ENCODE measurements at places on chromosomes 12 and 14.
A peak's percentile ranks its signal among the peaks of the same experiment; 100 is the strongest.

DNA sequence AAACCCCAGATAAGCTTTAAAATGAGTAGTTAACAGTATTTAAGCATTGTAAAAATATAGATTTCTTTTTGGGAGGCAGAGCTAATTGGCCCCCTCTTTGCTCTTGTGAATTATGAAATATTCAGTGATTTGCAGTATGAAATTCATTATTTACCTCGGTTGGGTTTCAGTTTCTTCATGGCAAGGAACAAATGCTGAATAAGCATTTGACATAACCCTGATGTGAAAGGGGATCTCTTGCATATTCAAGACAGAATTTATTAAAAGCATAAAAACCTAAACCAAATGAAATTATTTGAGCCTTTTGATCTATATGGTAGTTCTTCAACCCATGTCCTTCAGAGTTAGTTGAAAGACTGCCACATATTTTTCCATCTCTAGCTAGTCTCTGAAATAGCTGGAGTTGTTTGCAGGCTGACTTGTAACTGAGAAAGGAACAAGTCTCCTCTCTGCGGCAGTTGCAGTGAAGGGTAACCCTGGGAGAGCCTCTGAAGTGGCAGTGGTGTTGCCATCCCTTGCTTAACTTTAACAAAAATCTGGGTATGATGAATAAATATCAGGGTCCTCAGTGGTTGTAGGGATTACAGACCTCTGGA is 690 bp downstream of the AKAP6 start:
- no peak for DNase-seq

GRCh38 chr12:38373784-38374183 is 57.2 kb downstream of the ALG10B start:
- DNase-seq: no peak

DNA sequence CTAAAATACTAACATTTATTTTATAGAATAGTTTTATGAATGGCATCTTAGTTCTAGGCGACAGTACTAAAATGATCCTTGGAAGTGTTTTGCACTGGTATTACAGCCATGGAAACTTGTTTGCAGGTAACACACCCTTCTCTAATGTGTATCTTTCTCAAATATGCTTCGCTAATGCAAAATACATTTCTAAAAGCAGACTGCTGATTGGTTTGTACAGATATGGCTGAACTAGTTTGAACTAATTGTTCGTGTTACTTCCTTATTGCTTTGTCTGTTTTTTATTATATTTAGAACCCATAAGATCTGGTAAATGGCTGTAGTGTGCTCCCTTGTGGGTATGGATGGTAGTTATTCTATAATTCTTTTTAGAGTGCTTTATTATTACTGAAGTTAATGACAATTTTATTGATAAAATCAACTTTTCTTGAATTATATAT is 53.0 kb downstream of the ATF7IP start:
- no peak for DNase-seq

DNA sequence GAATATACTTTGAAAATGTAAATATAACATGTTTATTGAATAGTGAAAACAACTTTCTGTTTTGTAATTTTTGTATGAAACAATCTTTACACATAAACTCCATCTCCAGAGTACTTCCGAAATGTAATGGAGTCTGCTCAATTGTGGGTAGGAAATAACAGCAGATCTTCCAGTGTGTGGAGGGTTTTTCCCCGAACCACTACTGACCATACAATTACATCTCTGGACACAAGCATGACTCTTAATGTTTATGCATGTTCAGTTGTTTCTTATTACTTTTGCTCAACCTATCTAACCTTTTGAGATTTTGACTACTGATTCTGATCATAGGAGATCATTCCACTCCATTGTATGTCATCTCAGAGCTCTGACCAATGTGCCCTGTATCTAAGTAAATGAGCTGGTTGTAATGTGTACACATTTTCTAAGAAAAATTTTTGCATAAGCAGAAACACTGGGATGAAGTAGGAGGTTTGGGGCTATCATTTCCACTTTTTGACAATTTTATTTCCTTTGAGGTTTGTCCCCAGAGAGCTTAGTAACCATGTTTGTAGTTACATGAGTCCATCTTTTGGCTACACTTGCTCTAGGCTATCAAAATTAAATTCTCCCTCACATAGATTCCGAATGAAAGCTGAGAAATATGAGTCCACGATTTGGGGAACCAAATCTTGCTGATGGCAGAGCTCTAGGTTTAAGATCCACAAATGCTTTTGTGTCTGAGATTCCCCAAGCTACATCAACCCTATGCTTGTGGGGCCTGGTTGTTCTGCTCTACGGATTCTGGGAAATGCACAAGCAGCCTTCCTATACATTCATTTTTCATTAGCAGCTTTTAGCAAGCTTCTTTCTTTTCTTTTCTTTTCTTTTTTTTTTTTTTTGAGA is 21.4 kb upstream of the CLEC4D start:
- DNase-seq: no peak

- DNase-seq: no peak
Observed at GRCh38 chr14:86057018-86057667, 527.2 kb downstream of the FLRT2 start.

- DNase-seq: no peak
Observed at GRCh38 chr14:72332046-72332445, 399.8 kb downstream of the RGS6 start.

DNA sequence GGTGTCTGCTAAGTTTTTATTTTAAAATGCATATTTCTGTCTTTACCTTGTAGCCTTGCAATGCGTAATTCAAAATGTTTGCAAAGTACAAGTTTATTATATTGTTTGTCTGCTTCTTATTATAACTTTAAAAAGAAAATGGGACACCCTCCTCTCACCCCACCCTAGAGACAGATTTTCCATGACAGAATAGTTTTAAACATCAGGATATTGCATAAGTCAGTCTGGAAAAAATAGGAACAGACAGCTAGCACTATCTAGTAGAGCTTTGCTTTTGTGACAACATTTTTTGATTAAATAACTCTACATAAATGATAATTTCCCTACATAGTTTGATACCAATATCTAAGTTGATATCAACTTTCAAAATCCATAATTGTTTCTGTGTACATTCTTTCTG is 71.3 kb downstream of the PDE3A start:
- DNase-seq: no peak

DNA sequence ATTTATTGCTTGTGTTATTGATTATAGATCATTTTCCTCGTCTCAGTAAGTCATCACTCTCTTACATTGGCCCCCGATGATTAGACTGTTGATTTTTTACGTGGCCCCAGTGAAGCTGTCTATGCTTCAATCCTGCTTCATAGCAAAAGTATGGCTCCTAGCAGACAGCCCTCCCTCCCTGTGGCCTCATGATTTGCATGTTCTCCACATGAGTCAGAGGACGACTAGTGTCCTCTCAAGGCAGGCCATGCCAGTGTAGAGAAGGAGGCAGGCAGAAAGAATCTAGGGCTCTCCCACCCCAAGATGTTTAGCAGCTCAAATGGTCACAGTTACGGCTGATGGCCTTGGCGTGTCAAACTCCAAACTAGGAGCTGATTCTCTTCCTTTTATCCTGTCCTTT is 59.6 kb downstream of the FIGNL2 start:
- DNase-seq: no peak

- DNase-seq: no peak
Observed at GRCh38 chr12:129202109-129202814, 349.0 kb downstream of the GLT1D1 start.

DNA sequence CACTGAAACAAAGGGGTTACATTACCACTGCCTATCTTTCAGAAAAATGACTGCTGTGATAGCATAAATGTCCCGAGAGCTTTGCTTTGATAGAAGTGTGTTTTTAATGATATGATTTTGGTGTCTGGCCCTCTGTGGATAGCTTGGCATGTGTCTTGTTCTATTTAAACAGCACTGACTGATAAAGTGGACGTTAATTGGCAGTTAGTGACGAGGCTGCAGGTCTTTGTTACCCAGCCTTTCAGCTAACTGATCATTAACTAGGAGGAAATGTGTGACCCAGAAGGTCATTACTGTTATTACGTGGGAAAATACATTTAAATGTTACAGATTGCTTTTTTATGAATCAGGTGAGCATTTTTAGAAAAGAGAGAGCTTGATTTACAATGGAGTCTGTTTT is 428.3 kb downstream of the DIO2 start:
- no peak for DNase-seq

DNA sequence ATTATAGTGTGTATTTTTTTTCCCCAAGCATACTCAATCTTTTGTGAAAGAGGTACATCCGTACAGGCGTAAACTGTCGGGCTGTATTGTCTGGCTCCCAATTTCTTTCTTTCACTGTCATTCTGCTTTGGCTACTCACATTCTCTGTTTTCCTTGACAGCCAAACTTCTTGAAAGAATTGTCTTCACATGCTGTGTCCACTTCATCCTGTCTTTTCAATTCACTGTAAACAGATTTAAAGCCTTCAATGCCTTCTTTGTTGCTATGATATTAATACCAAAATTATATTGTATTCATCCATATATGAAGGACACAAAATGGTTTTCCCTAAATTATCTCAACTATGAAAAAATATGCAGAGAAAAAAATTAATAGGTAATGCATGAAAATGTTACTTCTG is 6.0 kb upstream of the ATP23 start:
- no peak for DNase-seq

- DNase-seq: no peak
Observed at GRCh38 chr12:109764123-109764522, 50.5 kb downstream of the FAM222A start.

- no peak for DNase-seq
Observed at GRCh38 chr14:78122436-78122835, 47.7 kb upstream of the NRXN3 start.

DNA sequence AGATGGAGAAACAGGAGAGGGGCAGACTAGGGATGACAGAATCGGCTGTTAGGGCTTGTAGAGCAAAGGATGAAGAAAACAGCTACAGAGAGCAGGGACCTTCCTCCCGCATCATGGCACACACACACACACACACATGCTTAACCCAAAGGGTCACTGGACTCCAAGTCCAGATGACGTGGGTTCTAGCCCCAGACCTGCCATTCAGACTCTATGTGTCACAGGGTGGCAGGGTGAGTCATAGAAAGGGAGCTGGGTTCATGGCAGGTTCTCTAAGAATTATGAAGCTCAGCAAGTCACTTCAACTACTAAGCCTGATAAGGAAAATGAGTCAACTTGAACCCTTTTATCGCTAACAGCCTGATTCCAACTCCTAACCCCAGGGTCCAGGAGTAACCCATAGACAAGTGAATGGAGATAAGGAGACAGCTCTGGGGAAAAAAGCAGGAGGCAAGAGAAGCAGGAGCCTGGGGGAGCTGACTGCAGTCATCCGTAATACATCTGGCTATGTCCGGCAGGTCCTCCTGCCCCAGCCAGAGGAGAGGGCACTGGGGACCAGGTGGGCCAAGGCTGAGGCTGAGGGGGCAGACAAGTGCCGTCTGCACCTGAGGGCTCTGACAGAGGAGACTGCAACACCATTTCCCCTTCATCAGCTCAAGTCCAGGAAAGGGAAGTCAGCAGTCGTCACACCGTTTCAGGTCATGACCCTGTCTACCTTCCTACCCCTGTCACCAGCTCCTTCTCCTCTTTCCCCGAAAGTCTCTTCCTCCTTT is 3.6 kb upstream of the TNFRSF1A start:
- peak; percentile 53 for DNase-seq

GRCh38 chr14:55715889-55716288 is 135.9 kb downstream of the KTN1 start:
- DNase-seq: no peak

DNA sequence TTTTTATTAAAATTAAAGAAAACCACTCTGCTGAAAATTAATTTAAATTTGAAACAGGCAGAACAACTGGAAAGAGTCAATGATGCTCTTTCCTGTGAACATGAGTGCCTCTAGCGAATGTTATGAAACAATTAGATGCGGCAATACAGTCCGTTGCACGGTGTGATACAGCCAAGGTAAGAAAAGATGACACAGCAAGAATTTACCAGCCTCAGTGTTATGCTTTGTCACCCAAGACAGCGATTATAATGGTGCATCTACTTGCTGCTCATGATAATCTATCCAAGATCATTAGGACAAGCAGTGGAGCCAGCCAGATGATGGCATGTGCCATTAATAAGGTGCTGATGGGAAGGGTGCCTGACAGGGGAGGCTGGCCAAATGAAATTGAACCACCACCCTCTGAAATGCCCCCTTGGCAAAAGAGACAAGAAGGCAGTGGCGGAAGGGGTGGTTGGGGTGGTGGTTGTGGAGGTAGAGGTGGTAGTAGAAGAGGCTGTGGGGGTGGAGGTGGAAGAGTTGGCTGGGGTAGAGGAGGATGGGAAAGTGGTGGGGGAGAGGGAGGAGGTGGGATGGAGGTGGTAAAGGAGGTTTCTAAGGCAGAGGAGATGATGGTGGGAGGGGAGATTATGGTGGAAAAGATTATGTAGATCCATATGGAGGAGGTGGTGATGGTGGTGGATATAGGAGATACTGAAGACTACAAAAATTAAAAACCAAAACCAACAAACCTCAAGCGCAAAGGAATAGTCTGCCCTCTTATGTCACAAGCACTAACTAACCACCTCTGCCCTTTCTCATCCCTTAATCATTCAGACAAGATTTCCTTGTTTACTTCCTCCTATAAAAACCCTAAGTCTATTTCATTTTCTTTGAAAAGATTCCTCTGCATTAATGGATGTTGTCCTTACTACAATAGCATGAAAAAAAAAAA is 4.0 kb upstream of the RESF1 start:
- no peak for DNase-seq

DNA sequence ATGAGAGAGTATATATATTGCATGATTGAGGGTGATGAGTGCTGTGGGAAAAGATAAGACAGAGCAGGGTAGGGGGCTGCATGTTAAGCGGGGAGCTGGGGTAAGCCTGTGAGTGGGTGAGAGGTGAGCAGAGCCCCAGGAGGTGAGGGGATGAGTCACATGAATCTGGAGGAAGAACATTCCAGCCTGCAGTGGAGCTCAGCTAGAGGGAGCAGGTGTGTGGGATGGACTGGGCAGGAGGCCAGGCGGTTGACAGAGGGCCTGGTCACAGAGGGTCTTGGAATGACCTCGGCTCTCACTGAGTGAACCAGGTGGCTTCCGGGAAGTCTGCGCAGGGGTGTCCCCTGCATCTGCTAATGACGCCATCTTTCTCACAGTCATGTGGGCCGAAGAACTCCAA is 44.4 kb downstream of the GIT2 start:
- no peak for DNase-seq

GRCh38 chr12:104360983-104361707 is 57.6 kb downstream of the EID3 start:
- DNase-seq: no peak

- DNase-seq: no peak
Observed at GRCh38 chr12:41419131-41419893, 231.2 kb downstream of the PDZRN4 start.

GRCh38 chr12:94777936-94778335 is 127.6 kb upstream of the TMCC3 start:
- DNase-seq: no peak

- DNase-seq: no peak
Observed at GRCh38 chr14:30134936-30135335, 207.3 kb upstream of the PRKD1 start.

DNA sequence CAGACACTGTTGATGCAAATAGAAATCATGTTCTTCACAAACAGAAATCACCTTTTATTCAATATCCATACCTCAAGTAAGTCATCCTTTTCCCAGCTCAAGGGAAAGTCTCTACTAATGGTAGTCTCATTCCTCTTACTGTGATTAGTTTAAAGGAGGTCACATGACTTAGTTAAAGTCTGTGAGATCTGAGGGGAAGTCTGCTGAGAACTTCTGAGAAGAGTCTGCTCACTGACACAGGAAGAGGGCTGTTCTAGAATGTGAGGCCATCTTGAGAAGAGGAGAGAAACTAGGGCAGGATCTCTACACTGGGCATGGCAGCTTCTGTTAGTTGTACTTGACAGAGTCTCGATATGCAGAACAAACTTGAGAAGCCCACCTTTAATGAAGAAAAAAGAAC is 146.8 kb downstream of the C12orf42 start:
- DNase-seq: no peak
